Hepatocyte (in vitro differentiated cells): ENCODE measurements at places on chromosomes 7 and 10. TPM values are rescaled to one million over a fixed set of nuclear protein-coding genes. Genes with fewer than 3 reads are reported as not detected.

Gene PNLIP
- total RNA-seq: 0.13 TPM in 1 of 2 replicates, not detected in the other

Gene NKX1-2
- 2.0 and 5.2 TPM in 2 replicates for total RNA-seq

Gene HILPDA
- total RNA-seq: 16.5 and 18.0 TPM in 2 replicates

Gene VWDE
- 0.68 and 2.1 TPM in 2 replicates for total RNA-seq

GRCh38 chr10:62170732-62171131 lies 97.9 kb downstream of the RTKN2 start:
- H3K27me3 ChIP-seq: no peaks in the 10 kb centered on the region
- H3K4me1 ChIP-seq: no peaks in the 10 kb centered on the region
- no peak overlapping the region for H3K4me3 ChIP-seq
- H3K36me3 ChIP-seq: no peaks in the 10 kb centered on the region
- H3K27ac ChIP-seq: no peak overlapping the region

DNA sequence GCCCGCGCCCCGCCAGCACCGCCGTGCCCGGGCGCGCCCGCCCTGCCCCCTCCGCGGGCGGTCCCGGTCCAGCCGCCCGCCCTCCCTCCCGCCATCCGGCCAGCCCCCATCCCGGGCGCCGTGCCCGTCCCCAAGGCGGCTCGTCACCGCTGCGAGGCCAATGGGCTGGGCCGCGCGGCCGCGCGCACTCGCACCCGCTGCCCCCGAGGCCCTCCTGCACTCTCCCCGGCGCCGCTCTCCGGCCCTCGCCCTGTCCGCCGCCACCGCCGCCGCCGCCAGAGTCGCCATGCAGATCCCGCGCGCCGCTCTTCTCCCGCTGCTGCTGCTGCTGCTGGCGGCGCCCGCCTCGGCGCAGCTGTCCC lies at the start of gene HTRA1:
TSS of gene HTRA1 (plus strand) at position 187 of the 362 bp plus-strand sequence. CDS start at position 287, 100 bp downstream.
- DNase-seq: no peak
- H3K4me1 ChIP-seq: peaks cover 7% of the 10 kb centered on the region
- H3K27ac ChIP-seq: peak within 1 kb of the TSS; percentile 12
- H3K36me3 ChIP-seq: no peaks in the 10 kb centered on the region
- peaks cover 49% of the 10 kb centered on the region for H3K27me3 ChIP-seq

GRCh38 chr7:7978860-7979259 lies 10.3 kb downstream of the GLCCI1 start:
- no peaks in the 10 kb centered on the region for H3K27me3 ChIP-seq
- no peak for DNase-seq
- no peak overlapping the region for H3K4me3 ChIP-seq
- H3K4me1 ChIP-seq: peaks cover 13% of the 10 kb centered on the region

DNA sequence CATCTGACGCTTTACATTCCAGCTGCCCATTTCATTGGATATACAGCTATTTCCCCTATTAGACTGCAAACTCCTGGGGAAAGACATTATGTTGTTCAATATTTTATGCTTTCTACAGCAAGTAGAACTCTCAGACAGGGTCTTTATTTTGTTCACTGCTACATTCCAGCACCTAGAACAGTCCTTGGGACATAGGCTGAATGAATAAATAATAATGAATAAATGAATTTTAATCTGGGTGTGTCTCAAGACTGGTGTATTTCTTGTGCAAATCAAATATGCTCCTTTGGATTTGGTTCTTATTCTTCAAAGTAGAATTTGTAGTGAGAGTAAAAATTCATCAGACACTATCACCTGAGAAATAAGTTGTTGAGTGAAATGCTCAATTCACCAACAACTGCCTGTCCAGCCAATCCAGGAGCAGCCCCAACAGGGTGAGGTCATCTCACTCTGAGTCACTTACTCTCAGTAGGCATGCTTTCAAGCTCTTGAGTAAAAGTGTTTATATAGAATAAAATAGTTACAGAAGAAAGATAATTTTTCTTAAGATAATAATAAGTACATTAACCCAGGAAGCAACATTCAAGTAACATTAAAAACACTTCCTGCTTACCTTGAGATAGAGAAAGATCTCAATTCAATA lies 287.5 kb upstream of the NPVF start:
- no peaks in the 10 kb centered on the region for H3K27me3 ChIP-seq
- H3K36me3 ChIP-seq: no peaks in the 10 kb centered on the region
- no peaks in the 10 kb centered on the region for H3K4me1 ChIP-seq
- H3K4me3 ChIP-seq: no peak overlapping the region

DNA sequence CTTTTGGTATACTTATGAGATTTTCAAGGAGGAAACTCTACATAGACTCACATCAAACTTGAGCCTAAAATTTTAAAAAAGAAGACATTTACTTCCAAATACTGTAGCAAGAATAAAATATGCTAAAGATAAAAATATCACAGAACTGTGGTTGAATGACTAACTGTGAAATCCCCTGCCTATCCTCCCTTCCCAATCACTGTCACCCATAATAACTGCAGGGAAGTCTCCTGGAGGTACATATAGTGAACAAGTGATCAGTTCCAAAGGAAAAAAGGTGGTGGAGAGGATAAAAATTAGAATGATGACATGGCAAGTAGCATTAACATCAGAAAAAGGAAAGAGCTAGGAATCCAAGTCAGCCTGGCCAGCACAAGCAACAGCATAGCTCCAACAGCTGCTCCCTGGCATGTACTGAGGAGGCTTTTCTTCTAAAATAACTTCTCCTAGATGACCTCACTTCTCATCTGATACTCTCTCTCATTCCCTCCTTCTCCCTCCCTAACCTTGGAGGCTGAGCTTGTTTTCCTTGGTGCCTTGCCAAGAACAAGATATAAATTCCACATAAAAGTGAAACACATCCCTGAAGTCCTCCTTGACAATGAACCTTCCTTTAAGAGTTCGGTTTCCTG lies 124.0 kb downstream of the IQUB start:
- peaks cover 7% of the 10 kb centered on the region for H3K4me1 ChIP-seq
- H3K27me3 ChIP-seq: no peaks in the 10 kb centered on the region
- no peaks in the 10 kb centered on the region for H3K36me3 ChIP-seq

DNA sequence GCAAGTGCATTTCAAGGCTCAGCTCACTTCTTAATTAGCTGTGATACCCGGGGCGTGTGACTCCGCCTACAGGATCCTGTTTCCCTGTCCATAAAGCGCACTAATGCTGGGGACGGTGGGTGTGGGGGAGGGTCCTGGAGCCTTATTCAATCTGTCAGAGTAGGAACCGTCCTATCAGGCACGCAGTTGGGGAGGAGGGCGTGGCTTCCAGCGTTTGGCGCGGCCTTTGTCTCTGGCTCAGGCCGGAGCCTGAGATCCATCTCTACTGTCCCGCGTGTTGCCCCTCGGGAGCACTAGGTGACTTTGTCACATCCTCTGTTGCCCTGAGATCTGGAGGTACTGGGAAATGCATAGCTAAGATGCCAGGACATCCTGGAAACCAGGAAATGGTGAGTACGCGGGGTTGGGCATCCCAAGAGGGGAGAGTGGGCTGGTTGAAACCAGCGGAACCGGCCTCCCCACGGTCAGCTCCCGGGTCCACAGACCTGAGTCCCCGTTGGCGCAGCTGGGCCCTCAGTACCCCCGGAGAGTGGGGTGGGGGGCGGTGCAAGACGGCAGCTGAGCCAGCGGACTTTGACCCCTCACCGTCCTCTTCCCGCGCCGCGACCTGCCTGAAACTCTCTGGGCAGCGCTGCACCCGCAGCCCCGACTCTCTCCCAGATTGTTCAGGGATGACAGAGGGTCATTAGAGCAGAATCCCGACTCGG lies 104.4 kb upstream of the ZNF92 start:
- peak overlapping the region; percentile 40 for H3K4me3 ChIP-seq
- no peak overlapping the region for H3K27ac ChIP-seq
- peak; percentile 90 for DNase-seq
- no peaks in the 10 kb centered on the region for H3K27me3 ChIP-seq
- no peaks in the 10 kb centered on the region for H3K4me1 ChIP-seq

- H3K27ac ChIP-seq: no peak overlapping the region
- no peak overlapping the region for H3K4me3 ChIP-seq
- no peaks in the 10 kb centered on the region for H3K27me3 ChIP-seq
- no peak for DNase-seq
Observed at GRCh38 chr7:37786741-37787569, 61.4 kb upstream of the NME8 start.

DNA sequence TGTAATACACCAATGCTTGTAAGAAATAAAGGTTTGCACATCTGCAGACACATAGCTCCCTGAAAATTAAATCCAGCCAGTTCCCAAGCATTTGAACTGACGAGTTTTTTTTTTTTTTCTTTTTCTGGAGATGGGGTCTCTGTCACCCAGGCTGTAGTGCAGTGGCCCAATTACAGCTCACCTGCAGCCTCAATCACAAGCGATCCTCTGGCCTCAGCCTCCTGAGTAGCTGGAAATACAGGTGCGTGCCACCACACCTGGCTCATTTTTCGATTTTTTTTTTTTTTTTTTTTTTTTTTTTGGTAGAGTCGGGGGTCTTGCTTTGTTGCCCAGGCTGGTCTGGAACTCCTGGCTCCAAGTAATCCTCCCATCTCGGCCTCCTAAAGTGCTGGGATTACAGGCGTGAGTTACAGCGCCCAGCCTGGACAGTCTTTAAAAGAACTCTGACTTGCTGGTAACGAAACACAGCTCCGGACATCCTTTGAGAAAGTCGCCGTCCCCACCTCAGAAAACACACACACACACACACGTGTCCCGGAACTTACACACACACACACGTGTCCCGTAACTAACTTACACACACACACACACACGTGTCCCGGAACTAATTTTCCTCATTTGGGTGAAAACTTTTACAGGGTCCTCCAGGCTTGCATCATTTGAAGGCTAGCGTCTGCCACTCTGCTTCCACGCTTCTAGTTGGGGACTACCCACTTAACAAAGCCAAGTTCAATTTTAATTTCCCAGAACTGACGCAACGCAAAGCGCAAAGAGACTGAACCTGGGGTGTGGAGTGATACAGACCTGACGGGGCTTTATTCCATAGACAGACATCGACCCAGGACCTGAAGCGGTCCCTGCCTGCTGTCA lies 18.6 kb downstream of the OCM2 start:
- DNase-seq: peak; percentile 29
- no peaks in the 10 kb centered on the region for H3K4me1 ChIP-seq
- peak overlapping the region; percentile 84 for H3K27ac ChIP-seq
- H3K27me3 ChIP-seq: no peaks in the 10 kb centered on the region
- no peaks in the 10 kb centered on the region for H3K36me3 ChIP-seq

DNA sequence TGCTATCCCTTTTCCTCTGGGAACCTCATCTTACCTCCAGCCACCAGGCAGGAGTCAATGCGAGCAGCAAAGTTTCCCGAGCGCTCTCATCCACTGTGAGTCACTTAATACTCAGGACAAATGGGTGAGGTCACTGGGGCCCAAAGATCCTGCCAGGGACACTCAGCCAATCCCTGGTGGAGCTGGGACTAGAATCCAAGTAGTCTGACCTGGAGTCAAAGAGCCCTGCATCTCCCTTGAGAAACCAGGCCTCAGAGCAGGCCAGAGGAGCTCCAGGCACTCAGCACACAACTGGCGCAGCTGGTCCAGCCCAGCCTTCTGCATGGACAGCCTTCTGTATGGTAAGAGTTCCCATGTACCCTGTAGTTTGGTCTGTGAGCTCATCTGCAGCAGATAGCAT lies 142.3 kb downstream of the MAPK8 start:
- H3K36me3 ChIP-seq: no peaks in the 10 kb centered on the region
- peaks cover 9% of the 10 kb centered on the region for H3K4me1 ChIP-seq
- H3K27ac ChIP-seq: no peak overlapping the region
- no peak overlapping the region for H3K4me3 ChIP-seq
- DNase-seq: peak; percentile 18
